ENCODE measurements at places on chromosomes 4 and X.

GRCh38 chrX:134443461-134443860 is 16.5 kb upstream of the HPRT1 start:
- no peak for DNase-seq

GRCh38 chr4:150949342-150949741 is 65.7 kb downstream of the LRBA start:
- DNase-seq, result no peak

- DNase-seq, result no peak
Observed at GRCh38 chr4:42638993-42639392, 17.9 kb downstream of the ATP8A1 start.

GRCh38 chr4:1793496-1793840 is 375 bp downstream of the FGFR3 start:
- no peak for DNase-seq

DNA sequence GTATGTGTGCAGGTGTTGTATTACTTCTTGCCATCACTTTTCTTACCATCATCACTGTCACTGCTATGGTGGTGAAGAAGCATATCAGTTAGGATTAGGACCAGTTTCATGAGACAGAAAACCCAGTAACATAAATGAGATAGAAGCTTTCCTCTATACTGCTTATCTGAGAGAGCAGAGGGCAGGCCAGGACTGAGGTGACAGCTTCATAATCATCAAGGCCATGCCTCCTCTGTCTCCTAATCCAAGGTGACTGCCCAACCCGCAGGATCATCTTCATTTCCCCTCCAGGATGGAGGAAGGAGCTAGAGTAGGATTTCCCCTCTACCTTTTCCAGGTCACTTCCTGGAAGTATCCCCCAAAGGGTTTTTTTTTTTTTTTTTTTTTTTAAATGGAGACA is 35.4 kb downstream of the TMEM131L start:
- DNase-seq, result no peak

GRCh38 chr4:168708108-168708507 is 211.3 kb downstream of the PALLD start:
- no peak for DNase-seq

- DNase-seq, result peak; percentile 72
Observed at GRCh38 chr4:89024051-89024675, 32.8 kb downstream of the FAM13A start.

GRCh38 chrX:101785142-101785541 is 125.5 kb upstream of the ARMCX2 start:
- no peak for DNase-seq

DNA sequence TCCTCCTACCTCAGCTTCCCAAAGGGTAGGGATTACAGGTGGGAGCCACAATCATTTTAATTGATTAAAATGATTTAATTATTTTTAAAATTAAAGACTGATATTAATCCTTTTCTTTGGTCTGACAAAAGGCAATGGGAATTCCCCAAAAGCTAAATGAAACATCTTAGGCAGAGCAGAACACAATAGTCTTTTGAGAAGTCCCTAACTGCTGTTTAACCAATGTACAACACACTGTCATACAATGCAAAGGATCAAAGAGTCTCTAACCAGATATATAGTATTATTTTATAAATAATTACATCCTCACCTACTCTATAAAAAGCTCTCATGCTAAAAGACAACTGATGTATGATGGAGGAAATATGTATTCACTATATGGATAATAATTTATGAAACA is 47.0 kb downstream of the THAP9 start:
- no peak for DNase-seq

GRCh38 chr4:95439071-95439470 is 109.7 kb downstream of the UNC5C start:
- DNase-seq, result no peak

DNA sequence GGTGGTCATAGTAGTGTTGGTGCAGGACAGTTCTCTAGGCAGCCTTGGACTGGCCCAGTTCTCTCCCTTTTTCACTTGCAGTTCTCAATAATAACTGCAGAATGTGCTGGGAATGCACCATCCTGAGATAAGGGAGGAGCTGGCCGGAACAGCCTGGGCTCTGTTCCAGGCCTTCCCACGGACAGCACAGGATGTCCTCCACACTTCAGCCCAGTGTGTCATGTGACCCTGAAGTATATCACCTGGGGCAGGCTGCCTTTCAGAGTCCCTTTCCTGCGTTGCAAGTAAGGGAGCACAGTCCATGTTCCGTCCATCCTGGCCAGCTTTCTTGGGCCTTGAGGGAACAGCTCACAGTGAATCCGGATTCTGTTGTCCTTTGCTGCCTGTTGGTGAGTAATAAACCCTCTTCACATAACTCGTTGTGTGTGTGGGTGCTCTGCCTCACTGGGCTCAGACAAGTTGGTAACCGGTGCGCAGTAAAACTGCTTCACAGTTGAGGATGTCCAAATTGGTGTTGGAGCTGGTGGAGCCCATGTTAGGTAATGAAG is 32.3 kb upstream of the BBS12 start:
- DNase-seq, result no peak

GRCh38 chr4:126799416-126799815 is 833.3 kb upstream of the INTU start:
- DNase-seq, result no peak

GRCh38 chrX:108438110-108438623 is at the start of gene COL4A6:
COL4A6 (minus strand) TSS chrX:108438422; CDS start chrX:108438196, 226 bp downstream.
- DNase-seq, result peak; percentile 4

- no peak for DNase-seq
Observed at GRCh38 chr4:136935305-136935704, 597.0 kb downstream of the PCDH18 start.

GRCh38 chrX:6228720-6229119 is at the start of gene NLGN4X:
NLGN4X (minus strand) TSS chrX:6228867; CDS start chrX:6151466, 77,401 bp downstream.
- DNase-seq, result no peak

DNA sequence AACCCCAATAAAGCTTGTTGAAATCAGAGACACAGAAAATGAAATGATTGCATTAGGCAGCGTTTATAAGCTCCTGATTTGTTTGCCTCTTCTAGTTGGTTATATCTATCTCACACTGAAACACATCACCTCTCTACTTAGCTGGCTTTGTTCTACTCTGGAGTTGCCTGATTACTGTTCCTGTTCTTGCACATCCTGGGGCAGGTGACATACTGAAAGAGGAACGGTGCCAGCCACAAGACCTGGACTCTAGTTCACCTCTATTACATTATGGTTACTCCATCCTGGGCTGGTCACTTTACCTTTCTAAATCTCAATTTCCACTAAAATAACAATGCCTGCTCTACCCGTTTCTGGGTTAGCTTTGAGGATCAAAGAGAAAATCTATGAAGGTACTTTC is 47.9 kb downstream of the TRIM2 start:
- no peak for DNase-seq

Data from NCI-H446 treated with DMSO at 0.1 percent for 48 hours (cell line).